GM12864 (cell line): ENCODE measurements at places on chromosomes 5 and 9.

- DNase-seq: no peak
Observed at GRCh38 chr5:149628221-149628620, 46.9 kb downstream of the ARHGEF37 start.

DNA sequence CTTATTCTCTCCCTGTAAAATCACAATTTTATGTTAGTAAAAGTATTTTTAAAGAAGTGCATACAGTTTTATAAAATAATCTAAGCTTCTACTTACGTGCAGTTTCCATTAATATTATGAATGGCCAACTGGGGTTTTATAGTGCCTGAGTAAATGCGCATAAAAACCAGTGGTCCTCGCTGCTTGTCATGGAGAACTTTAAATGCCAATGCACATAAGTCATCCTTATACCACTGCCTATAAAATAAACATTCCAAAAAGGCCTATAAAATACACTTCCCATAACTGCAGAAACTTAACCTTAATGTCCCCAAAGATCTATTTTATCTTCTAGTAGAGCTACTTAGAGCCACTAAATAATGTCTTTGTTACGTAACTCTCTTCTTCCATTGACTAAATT is 28.5 kb downstream of the GFM2 start:
- DNase-seq: no peak

DNA sequence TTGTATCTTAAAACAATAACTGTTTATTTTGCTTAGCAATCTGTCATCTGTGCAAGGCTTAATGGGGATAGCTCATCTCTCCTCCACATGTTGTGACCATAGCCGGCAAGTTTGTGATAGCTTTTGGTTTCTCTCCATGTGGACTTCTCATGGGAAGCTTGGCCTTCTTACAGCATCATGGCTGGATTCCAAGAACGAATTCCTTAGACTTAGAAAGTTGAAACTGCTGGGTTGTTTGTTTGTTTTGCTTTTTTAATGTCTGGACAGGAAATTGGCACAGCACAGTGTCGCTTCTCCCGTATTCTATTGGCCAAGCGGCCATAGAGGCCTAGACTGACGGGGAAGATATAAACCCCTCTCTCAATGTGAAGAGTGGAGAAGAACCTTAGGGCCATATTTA is 61.0 kb upstream of the PRDM9 start:
- DNase-seq: no peak

GRCh38 chr5:1479581-1480188 is 34.4 kb upstream of the SLC6A3 start:
- DNase-seq: no peak

- DNase-seq: no peak
Observed at GRCh38 chr5:39501397-39501796, 76.6 kb upstream of the DAB2 start.
